ENCODE measurements at places on chromosomes 2 and 18. TPM values are rescaled to one million over a fixed set of nuclear protein-coding genes. Genes with fewer than 3 reads are reported as not detected.

The COL4A3 gene
- 0.64 TPM for total RNA-seq

- no peak for DNase-seq
These were observed 128.7 kb upstream of the L3MBTL4 start for GRCh38 chr18:6543330-6543908.

DNA sequence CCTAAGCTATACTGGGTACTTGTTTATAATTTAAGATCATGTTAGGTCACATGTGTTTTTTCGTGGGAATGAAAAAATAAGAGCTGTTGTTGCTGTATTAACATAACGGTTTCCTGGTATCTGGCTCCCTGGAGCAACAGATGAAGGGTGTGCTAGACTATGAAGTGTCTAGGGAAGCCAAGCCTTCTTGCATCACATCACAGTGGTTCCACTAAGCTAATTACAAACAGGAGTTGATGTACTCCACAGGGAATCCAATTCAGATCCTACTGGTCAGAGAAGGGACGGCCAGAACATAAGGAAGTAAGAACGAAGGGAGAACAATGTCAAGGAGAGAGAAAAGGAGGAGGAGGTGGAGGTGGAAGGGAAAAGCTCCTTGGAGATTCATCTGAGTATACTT is 193.0 kb upstream of the CYP26B1 start:
- DNase-seq, result no peak

The PKDCC gene
- 134 TPM for total RNA-seq

GRCh38 chr2:69780921-69781320 is 39.0 kb downstream of the ANXA4 start:
- DNase-seq, result no peak

Measured in H9 (cell line).